ENCODE measurements at places on chromosomes 4 and X.

DNA sequence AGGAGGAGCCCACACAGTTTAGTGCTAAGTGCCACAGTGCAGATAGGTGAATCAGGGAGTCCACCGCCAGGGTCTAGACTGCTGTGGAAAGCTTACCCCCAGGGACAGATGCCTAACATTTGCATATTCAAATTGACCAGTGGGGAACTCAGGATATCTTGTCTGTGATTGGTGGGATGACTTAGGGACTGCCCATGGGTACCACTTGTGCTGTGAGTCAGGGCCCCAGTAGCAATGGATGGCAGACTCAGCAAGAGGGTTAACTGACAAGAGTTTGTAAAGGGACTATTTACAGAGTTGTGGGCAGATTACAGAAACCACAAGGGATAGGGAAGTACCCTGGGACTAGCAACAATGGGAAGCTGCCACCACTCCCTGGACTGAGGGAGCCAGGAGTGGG is 282.1 kb downstream of the BCOR start:
- H3K27ac ChIP-seq: no peak overlapping the region
- peaks cover 10% of the 10 kb centered on the region for H3K27me3 ChIP-seq
- no peak overlapping the region for H3K4me3 ChIP-seq
- no peak for DNase-seq

- no peak for DNase-seq
These were observed 21.9 kb upstream of the WDR45 start for GRCh38 chrX:49101629-49101984.

DNA sequence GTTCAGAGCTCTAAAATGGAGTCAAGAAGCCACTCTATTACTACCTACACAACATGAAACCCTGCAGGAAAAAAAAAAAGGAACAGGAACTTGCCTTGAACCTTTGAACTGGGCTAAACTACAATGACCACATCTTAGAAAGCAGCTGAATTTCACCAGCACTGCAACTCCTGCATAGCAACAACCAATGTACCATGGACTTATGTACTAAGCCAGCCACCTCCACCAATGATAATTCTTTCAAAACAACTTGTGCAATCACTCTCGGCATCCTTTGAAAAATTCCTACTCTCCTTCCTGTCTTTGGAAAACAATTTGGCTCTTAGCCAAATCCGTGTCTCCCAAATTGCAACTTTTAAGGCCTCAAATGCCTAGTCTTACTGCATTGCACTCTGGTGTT is 26.8 kb upstream of the FMR1 start:
- H3K4me3 ChIP-seq: no peak overlapping the region
- H3K27me3 ChIP-seq: no peaks in the 10 kb centered on the region
- H3K4me1 ChIP-seq: peaks cover 6% of the 10 kb centered on the region
- H3K27ac ChIP-seq: no peak overlapping the region
- no peaks in the 10 kb centered on the region for H3K36me3 ChIP-seq
- no peak for DNase-seq

DNA sequence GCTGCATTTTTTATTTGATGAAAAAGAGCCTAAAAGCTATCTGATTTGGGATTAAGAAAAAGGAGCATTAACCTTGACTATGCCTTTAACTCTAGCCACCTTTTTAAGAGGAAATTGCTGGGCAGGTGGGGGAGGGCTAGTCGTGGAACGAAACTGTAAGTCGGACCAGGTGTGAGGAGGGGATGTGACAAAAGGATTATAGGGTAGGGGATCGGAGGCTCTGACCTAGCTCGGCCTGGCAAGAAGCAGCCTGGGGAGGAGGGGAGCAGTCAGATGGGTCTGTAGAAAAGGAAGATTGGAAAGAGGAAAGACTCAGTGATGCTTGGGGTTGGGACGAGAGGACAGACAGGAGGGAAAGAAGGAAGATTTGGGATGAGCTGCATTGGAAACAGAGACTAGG is 21.1 kb upstream of the SPCS3 start:
- no peaks in the 10 kb centered on the region for H3K36me3 ChIP-seq
- no peaks in the 10 kb centered on the region for H3K4me1 ChIP-seq
- no peak overlapping the region for H3K4me3 ChIP-seq
- no peak for DNase-seq

GRCh38 chr4:93475730-93476129 is 352.8 kb upstream of the ATOH1 start:
- no peak for DNase-seq
- H3K4me3 ChIP-seq: no peak overlapping the region
- H3K27ac ChIP-seq: no peak overlapping the region

DNA sequence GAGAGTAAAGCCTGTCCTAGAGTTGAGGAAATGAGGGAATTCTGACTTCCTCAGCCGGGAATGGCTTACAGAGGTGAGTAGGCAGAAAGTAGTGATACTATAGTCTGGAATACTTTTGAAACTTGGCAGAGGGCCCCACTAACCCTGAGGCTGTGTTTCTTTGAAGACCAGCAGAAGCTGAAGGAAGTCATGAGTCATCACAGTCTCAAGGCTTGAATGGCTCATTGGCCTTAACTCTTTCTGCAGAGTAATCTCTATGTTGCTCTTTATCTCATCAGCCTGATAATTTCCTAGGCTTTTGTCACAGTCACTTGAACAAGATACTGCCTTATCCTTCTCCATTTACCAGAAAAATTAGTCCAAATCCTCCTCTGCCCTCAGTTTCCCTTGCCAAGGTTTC is 80.8 kb downstream of the ANKRD50 start:
- no peak for DNase-seq
- H3K4me1 ChIP-seq: no peaks in the 10 kb centered on the region
- H3K27me3 ChIP-seq: no peaks in the 10 kb centered on the region
- H3K4me3 ChIP-seq: no peak overlapping the region
- no peaks in the 10 kb centered on the region for H3K36me3 ChIP-seq

DNA sequence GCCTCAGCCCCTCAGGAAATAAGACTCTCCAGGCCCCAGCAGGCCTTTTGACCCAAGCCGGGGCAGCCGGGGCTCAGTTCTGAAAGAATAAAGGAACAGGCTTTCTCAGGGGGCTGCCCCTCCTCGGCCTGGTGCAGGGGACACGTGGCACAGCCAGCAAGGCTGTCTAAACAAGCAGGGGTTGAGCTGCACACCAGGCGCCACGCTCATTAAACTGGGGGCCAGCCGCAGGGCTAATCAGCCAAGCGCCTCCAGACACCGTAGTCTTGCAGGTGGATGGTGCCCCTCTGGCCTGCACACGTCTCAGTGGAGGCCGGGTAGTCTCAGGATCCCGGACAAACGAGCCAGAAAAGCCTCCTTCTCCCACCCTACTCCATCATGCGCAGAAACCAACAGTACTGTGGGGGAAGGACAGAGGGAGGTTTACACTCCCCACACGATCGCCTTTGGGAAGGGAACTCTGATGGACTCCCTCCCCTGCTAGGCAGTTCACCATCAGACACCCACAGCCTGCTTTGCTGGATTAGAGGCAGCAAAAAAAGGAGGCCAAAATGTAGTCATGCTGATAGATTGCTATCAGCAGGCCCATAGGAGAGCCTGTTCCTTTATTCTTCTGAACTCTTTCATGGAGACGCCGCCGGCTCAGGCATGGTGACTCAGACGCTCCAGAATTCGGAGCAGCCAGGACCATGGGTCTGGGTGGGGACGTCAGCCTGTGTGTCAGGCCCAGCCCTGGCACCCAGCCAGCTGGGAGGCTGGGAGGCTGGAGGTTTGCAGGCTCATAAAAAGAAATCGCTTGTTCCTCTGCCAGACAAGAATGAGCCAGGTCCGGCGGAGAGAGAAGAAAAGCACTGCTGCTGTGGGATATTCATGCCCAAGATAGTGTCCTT is 342.4 kb downstream of the BCOR start:
- DNase-seq: no peak
- H3K27ac ChIP-seq: no peak overlapping the region
- H3K4me3 ChIP-seq: no peak overlapping the region
- H3K27me3 ChIP-seq: no peaks in the 10 kb centered on the region
- H3K36me3 ChIP-seq: no peaks in the 10 kb centered on the region
- peaks cover 2% of the 10 kb centered on the region for H3K4me1 ChIP-seq

DNA sequence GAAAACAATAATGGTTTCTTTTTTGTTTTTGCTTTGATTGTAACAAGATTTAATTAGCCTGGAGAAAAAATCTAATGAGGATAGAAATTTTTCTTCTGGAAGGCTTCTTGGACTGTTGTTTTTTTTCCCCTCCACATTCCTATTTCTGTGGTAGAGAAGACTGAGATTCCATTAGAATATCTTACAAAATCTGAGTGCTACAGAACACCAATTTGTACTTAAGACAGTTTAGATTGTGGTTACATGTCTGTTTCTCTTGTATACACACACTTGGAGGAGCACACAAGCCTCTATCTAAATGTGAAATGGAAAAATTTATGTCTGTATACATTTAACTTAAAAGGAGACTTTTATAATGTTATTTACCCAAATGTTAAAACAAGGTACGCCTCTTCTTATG is 176.9 kb upstream of the ARSJ start:
- no peaks in the 10 kb centered on the region for H3K4me1 ChIP-seq
- DNase-seq: no peak
- H3K27ac ChIP-seq: no peak overlapping the region
- no peaks in the 10 kb centered on the region for H3K27me3 ChIP-seq

DNA sequence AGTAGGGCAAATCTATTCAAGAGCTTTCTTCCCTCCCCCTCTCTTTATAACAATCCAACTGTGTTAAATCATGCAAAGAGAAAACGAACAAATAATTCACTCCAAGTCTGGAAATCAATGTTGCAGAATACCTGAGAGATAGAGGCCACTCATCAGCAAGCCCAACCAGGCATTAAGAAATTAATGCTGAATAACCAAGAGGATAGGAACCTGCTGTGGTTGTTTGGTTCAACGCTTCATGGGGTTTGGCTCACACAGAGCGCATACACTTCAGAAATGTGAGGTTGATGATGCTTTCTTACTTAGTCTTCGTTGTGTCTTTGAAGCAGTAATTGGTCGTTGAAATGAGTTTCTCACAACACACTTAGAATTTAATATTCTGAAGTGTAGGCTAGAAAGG is 1540.0 kb upstream of the PABPC4L start:
- H3K27ac ChIP-seq: no peak overlapping the region
- no peaks in the 10 kb centered on the region for H3K27me3 ChIP-seq
- H3K4me1 ChIP-seq: no peaks in the 10 kb centered on the region
- H3K4me3 ChIP-seq: no peak overlapping the region
- no peak for DNase-seq

Measured in activated CD4-positive, alpha-beta memory T cell treated with anti-CD3 and anti-CD28 coated beads, Interleukin-2, amount 10 ng/mL, durations not matched to agents 7 days and 5 days (primary cell).